ENCODE measurements at places on chromosomes 4 and X.

GRCh38 chrX:106177982-106178321 lies 9.8 kb downstream of the PWWP3B start:
- DNase-seq = no peak

DNA sequence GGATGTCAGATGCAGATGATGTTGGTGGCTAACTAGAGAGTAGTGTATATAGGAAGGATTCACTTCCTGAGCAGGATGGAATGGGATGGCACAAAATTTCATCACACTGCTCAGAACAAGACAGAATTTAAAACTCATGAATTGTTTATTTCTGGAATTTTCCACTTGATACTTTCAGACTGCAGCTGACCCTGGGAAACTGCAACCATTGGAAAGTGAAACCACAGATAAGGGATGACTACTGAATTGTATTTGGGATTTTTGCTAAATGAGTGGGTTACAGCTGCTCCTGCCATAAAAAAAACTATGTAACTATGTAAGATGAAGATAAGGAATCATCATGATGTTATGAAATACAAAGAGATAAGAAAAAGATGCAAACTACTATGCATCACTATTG lies 51.4 kb downstream of the NPY5R start:
- no peak for DNase-seq

DNA sequence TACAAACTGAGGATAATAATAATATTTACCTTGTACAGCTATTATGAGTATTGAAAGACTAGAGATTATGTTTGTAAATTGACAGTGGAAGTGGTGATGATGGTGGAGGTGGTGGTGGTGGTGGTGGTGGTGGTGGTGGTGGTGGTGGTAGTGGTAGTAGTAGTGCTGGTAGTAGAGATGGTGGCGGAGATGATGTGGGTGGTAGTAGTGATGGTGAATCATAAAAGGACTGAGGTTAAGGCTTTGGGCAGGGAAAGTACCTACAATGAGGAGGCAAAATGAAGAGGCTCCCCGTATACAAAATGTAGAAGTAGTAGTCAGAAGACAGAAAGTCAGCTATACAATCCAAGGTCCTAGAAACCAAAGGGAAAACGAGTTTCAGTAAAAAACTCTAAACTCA lies 214.1 kb downstream of the BCOR start:
- DNase-seq = no peak

GRCh38 chr4:8350841-8351461 lies 81.4 kb downstream of the HTRA3 start:
- DNase-seq = no peak

DNA sequence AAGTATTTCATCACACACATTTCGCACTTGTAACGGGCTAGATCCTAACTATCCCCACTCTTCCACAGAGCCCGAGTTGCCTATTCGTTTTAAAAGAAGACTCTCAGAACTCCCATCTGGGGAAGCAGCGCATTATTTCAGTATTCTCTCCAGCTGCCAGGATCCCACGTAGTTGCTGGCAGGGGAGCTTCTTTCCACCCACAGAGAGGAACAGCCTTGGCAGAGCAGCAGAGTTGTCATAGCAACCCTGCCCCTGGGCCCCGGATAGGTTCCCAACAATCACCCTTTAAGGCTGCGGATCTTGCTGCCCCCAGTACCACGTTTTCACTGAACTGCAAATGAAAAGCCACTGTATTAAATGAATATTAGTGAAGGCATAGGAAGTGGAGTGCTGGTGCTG lies 106.7 kb downstream of the GPM6A start:
- peak; percentile 50 for DNase-seq

GRCh38 chr4:37674439-37674838 lies 11.7 kb downstream of the RELL1 start:
- no peak for DNase-seq

DNA sequence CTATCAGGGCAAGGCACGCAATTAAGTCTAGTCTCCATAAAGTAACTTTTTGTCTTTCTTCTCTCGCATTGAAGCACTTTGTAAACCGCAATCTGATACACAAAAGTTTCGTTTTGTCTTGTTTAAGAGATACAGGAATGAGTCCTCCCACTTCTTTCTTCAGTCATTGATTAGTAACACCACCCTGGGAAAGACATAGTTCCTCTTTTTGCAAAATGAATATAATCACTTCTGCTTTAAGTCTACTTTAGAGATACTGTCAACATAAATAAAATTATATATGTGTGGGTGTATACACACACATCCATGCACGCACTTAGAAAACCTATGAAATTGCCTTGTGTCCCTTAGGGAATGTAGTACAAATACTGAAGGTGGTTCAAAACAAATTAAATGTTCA lies 11.7 kb downstream of the COQ2 start:
- DNase-seq = no peak
